ENCODE measurements at places on chromosomes 5 and 9.

DNA sequence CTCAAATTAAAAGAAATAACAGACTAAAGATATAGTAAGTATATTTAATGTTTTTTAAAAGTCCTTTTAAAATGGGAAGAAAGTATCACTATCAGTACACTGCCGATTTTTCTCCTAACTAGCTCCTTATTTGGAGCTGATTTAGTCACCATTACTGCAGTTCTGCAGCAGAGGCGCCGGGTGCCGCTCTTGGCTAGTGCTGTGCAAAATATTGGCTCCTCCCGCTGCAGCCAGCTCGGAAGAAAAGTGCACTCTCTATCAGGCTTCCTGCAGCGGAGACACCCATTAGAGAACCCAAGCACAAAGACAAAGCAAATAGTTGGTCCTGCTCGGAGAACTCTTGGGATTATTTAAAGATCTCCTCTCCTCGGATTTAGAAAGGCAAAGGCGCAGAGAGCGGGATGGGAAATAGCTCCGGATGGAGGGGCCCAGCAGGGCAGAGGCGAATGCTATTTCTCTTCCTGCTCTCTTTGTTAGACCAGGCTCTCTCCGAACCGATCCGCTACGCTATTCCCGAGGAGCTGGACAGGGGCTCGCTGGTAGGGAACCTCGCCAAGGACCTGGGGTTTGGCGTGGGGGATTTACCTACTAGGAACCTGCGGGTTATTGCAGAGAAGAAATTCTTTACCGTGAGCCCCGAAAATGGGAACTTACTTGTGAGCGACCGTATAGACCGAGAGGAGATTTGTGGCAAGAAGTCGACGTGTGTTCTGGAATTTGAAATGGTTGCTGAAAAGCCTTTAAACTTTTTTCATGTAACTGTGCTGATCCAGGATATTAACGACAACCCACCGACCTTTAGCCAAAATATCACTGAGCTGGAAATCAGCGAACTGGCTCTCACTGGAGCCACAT, at the start of gene PCDHGB3:
Gene PCDHGB3 (plus strand): TSS at position 249 of the 855 bp plus-strand sequence. CDS start 153 bp downstream, at position 402.
- DNase-seq = no peak

- DNase-seq = no peak
These were observed 37.1 kb upstream of the NR3C1 start for GRCh38 chr5:143440448-143441115.

GRCh38 chr5:163363389-163363788, 74.0 kb upstream of the CCNG1 start:
- DNase-seq = no peak

GRCh38 chr5:119330367-119331183, 25.2 kb upstream of the TNFAIP8 start:
- DNase-seq = no peak

DNA sequence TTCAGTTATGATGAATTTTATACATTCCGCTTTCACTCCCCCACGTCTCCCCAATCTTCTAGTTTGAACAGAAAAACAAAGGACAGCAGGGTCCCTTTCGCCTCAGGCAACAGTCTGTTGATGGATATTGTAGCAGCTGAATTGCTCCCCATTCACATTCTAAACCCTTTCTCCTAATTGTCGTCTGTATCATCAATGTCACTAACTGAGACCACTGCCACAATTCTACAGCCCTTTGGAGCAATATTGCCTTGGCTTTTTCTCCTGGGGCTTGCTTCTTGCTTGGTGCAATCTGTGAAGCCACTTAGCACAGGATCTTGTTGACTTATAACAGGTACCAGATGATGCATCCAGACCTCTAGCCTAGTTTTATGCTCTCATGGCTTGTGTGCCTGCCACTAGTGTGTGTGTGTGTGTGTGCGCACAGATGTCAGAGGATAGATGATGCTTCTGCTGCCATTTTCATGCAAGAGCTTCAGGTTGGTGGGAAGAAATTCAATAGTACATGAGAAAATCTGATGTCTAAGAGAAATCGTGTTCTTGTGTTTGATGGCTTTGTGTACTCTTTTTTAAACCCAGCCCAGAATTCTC, 195.2 kb upstream of the ISL1 start:
- DNase-seq = no peak

- no peak for DNase-seq
These were observed 11.3 kb upstream of the ACSL6 start for GRCh38 chr5:132022737-132023136.

- DNase-seq = no peak
These were observed 143.7 kb downstream of the TTLL11 start for GRCh38 chr9:121949364-121949763.

DNA sequence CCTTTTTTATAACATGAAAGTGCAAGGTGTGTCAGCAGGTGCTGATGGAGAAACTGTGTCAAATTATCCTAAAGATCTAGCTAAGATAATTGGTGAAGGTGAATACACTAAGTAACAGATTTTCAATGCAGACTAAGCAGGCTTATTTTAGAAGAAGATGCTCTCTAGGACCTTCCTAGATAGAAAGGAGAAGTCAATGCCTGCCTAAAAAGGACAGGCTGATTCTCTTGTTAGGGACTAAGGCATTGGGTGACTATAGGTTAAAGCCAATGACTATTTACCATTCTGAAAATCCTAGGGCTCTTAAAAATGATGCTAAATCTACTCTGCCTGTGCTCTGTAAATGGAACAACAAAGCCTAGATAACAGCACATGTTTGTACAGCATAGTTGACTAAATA, 1682.4 kb downstream of the MAT2B start:
- no peak for DNase-seq

DNA sequence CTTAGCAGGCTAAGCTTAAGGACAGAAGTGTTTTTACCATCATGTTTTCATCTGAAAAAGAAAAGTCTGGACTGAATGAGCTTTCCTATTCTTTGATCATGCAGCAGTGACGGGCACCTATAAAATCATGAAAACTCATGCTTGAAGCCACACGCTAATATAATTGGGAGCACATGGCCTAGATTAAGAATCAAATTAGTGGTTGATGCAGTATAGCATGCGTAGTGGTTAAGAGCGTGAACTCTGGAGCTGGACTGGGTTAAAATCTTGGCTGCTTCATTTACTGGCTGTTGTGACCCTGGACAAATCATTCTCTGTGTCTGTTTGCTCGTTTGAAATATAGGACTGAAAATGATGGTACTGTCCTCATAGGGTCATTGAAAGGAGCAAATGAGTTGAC, 49.9 kb upstream of the IL13 start:
- no peak for DNase-seq

- DNase-seq = no peak
These were observed 255.6 kb downstream of the NFIB start for GRCh38 chr9:14058325-14058688.

DNA sequence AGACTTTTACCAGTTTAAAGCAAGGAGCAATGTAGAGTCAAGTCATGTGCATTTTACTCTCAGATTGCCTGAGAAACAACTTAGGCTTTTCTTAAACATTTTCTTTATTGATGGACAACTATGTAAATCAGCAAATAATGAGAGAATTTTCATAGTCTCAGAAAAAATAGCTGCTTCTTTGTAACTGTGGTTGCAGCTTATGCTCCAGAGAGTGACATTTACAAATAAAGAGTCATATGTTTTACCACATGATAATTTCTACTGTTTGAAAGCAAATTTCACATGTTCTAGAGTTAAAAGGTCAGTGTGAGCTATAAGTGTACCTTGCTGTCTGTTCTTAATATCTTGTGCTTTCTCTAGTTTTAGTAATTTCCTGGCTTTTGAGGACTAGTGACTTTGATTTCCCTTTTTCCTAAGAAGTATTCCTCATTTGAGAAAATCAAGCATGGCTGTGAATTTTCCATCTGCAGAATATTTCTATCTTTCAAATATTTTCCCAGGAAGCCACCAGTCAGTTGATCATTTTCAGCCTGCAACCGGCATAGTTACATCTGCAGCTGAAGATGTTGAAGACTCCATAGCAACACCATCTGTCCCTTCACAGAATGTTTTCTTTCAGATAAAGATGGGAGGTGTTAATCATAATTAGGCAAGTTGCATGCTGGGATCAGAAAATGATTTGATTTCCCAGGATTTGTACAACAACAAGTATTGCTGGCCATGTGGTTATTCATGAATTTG, 229.9 kb downstream of the SGCD start:
- DNase-seq = no peak

GRCh38 chr5:81408496-81408895, 14.6 kb upstream of the ACOT12 start:
- DNase-seq = no peak

DNA sequence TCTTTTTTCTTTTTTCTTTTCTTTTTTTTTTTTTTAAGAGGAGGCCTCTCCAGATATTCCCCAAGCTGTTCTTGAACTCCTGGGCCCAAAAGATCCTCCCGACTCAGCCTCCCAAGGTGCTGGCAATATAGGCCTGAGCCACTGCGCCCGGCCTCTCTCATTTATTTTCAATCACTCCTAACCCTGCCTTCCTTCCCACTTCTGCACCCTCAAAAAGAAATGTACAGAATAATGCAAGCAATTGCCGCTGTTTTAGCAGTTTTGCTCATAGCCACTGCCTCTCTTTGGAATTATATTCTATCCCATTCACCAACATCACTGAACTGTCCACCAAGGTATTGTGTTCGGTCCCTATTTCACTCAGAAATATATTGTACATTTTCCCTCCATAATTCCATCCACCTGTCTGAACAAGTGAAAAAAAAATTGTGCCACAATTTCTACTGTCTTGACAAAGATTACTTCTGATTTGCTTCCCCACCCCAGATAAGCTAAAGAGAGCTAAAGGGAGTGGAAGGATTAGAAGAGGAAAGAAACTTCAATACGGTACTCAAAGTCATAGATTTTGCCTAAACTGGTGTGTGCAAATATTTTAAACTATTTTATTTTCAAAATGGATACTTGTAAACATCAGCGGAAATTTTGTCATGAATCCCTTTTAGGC, 1.9 kb downstream of the FNBP1 start:
- DNase-seq = no peak

Data from cortex of kidney (tissue), 1 donor.